ENCODE measurements at places on chromosomes 4 and X.

GRCh38 chr4:147814376-147814775 lies 82.5 kb downstream of the ARHGAP10 start:
- no peak for DNase-seq

DNA sequence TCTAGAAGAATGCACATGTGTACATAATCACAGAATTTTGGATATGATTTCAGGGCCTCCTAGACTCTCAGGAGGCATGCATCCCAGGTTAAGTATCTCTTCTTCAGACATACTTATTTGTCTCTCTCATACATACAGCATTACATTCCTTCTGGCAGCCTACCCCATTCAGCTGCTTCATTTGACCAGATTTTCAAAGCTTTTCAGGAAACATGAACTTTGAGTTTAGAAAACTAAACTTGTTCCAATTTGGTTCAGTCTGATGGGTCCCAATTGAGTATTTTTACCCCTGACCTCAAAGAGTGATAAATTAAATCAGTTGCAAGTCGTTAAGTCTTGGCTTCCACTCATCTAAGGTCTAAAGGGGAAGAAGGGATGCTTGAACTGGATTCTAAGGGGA lies 330.9 kb downstream of the ARHGAP24 start:
- no peak for DNase-seq

DNA sequence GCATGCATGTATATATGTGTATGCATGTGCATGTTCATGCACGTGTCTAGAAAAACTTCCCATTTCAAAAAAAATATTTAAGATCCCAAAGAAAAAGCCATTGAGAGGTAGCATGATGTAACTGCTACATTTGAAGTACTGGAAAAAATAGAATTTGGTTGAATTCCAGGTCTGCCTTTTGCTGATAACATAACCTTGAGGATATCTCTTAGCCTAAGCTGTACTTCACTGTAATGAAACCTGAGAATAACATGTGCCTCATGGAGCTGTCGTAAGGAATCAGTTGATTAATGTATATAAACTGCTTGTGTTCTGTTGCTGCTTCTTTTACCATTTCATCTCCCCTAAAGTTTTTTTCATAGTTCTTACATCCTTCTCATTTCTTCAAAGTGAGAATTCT lies 351.8 kb downstream of the GRIA2 start:
- no peak for DNase-seq

- DNase-seq = no peak
Observed at GRCh38 chr4:30912098-30912714, 192.0 kb downstream of the PCDH7 start.

GRCh38 chr4:1043651-1044468 lies 32.4 kb downstream of the FGFRL1 start:
- no peak for DNase-seq

DNA sequence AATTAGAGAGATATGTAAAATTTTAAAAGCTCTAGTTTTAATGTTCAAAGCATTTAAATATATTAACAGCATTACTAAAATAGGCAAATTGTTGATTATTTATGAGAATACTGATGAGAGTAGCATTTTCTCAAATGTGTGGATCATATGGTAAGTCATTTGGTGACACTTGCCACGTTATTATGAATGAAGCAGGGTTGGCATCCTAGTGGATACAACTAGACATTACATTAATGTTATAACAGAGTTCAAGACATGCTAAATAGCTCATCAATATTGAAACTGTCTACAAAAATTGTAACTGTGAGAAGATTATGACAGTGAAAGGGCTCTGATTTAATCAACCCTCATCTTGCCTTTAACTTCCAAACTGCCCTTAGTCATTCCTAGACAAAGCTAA lies 171.1 kb downstream of the PDGFC start:
- DNase-seq = no peak

- no peak for DNase-seq
Observed at GRCh38 chr4:51855270-51855669, 12.3 kb downstream of the DCUN1D4 start.

DNA sequence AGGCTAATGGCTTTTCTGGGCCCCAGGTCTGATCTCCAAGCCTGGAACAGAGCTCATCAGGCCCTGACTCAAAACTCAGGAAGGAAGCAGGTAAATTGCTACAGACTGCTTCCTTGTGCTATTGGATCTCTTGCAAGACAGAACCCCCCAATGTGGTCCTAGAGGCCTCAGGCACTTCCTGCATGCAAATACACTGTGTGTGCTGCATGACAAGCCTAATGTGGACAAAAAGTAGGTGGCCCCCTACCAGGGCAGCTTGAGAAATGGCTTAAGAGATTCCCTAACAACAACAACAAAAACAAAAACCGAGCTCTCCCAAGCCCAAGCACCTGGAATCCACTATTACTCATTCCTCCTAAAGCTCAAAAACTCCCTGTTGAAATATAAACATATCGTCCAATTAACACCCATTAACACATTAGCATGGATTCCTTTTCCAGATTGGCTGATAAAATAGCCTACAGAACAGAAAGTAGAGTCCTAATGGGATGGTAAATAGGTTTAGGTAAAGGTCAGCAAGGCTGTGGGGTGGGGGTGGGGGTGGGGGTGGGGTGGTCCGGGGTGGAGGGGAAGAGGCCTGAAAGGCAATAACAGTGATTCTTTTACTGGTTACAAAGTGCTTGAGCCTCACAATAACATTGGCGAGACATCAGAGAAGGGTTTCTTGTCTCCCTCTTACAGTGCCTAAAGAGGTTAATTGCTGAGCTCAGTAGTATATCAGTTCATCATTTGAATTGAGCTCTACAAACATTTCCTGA lies 24.1 kb upstream of the FGF16 start:
- DNase-seq = no peak

- DNase-seq = no peak
Observed at GRCh38 chr4:106677213-106677612, 308.6 kb upstream of the GIMD1 start.

DNA sequence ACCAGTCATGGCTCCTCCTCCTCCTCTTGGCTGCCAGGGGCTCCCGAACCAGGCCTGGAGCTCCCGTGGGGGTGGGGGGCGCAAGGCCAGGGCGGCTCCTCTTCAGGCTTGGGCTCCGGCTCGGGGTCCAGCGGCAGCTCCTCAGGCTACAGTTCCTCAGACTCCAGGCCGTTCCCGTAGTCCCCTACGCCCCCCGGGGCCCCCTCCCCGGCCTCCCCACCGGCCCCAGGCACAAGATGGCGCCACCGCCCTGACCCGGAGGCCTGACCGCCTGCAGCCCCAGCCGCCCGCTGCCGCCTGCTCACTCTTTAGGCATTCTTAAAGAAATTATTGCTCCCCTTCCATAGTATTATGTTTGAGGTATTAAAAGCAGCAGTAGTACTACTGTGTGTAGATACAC lies 54.5 kb downstream of the TAF1 start:
- no peak for DNase-seq

DNA sequence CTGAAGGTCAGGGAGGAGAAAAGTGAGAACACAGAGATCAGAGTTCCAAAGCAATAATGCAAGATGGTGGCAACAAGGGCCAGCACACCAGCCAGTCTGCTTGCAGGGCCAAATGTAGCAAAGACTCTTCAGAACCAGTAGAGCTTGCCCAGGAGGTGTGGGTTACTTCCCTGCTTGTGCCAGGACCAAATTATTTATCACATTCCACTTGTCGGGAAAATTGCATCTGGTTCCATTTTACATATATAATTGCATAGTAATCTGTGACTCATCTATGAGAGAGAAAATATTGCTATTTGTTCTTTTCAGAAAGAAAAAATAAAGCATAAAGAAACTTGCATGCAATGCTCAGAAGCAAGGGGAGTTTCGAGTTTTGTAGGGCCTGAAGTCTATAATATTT lies 41.4 kb downstream of the MAML3 start:
- DNase-seq = no peak

- DNase-seq = no peak
Observed at GRCh38 chr4:84651499-84651898, 68.6 kb downstream of the CDS1 start.
